Umbilical cord (tissue), 2 donors: ENCODE measurements at places on chromosomes 2 and 18.

- DNase-seq, result no peak
These were observed 147.9 kb upstream of the ID2 start for GRCh38 chr2:8533923-8534322.

DNA sequence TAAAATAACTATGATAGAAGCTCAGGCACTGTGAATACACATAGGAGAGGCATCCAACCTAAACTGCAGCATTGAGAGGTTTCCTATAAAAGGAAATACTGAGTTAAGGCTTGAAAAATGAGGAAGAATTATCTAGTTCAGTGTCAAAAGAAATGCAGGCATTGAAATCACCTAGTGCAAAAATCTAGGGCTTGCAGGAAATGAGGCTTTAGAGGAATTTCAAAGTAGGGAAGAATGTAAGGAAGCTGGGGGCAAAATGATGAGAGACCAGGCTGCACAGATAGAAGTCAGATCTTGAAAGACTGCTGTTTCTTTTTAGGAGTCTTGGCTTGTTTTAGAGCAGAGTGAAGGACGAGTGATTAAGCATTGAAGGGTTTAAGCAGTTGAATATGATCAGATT lies 28.1 kb upstream of the SCYGR2 start:
- DNase-seq, result peak; percentile 47

DNA sequence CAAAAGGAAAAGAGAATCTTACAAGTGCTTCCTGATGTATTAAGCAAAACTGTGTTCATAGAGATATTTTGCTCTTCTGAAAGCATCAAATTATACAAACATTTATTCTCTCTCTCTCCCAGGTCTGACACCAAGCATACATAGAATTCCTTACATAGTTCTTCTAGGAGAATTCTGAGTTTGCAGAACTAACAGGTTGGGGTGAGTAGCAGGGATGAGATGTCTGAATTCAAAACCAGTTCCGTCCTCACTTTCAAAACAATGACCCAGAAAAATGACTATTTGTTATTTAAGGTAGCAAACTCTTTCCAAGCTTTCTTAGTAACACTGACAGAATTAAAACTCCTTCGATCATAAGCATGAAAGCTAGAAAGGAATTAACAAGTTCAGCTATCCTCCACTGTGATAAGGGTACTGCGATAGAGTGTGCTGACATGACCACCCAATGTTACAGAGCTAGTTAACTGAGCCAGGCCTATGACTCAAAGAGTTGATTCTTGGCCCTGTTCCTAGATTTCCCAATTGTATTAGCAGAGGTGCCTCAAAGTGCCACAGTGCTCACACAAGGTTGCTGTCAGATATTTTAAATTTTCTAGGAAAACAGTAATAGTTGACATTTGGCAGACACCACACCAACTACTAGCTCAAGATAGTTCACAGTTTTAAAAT lies 85.8 kb upstream of the SETBP1 start:
- DNase-seq, result peak; percentile 72

GRCh38 chr2:34912084-34912483 lies 1313.0 kb upstream of the FAM98A start:
- DNase-seq, result no peak

DNA sequence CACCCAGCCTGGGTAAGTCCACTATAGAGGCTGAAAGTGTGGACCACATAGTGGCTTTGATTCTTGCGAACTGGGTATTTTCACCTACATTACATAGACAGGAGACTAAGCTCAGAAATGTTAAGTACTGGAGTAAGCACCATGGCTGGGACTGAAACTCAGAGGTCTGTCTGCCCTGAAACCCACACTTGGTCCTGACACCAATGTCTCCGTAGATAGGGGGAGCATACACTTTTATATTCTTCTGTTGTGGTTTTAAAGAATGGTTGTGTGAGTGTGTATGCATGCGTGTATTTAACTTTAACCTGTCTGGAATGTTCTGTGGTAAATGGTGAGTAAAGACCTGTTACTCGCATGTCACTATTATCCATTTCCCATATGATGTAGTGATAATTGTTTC lies 10.3 kb upstream of the NPPC start:
- DNase-seq, result no peak

DNA sequence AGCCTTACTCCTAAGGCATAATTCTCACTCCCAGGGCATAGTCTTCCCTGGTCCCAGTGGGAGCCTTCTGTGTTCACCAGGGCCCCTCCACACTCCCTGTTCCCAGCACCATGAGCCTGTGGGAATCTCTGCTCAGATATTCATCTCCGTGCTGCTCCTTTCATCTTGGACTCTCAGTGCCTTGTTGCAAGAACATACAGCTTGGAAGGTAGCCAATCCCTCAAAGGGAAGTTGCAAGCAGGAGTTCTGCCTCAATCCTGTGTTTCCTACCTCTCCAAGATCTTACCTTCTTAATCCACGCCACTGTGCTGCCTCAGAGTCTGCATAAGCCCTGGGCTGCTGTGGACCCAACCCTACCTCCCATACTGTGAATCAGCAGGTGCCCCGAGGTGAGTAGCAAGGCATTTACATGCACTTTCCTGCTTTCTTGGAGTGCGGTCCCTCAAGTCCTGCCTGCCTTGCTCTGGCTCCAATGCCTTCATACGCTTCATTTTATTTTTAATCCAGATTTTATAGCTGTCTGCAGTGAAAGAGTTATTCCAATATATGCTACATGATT lies 413.8 kb upstream of the RAB6C start:
- DNase-seq, result no peak

DNA sequence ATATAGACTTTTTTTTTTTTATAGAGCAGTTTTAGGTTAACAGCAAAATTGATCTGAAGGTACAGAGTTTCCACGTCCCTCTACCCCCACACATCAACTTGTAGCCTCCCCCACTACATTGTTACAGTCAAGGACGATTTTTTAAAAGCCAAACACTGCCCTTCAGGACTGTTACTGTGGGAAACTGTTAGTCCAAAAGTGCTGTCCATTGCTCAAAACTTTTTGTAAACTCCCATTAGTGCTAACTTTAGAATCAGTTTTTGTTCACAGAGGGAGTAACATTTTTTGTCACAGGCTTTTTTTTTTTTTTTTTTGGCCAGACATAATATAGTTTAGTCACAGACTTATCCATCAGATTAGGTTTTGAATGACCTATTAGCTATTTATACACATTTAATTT lies 24.1 kb downstream of the ELP2 start:
- no peak for DNase-seq

DNA sequence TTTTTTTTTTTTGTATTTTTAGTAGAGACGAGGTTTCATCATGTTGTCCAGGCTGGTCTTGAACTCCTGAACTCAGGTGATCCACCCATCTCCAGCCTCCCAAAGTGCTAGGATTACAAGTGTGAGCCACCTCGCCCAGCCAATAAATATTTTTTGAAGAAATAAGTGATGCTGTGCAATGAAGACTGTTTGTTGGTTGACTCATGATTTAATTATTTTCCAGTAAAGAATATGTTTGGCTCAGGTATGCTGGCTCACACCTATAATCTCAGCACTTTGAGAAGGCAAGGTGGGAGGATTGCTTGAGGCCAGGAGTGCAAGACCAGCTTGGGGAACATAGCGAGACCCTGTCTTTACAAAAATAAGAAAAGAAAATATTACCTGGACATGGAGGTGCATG lies 41.8 kb upstream of the LPIN2 start:
- DNase-seq, result no peak

GRCh38 chr18:41695441-41695840 lies 259.6 kb upstream of the PIK3C3 start:
- no peak for DNase-seq

GRCh38 chr2:173979751-173980351 lies 14.7 kb upstream of the SP3 start:
- DNase-seq, result peak; percentile 53

GRCh38 chr2:222669353-222669752 lies 2.1 kb upstream of the MOGAT1 start:
- no peak for DNase-seq
